ENCODE measurements at places on chromosomes 16 and 17. TPM values are rescaled to one million over a fixed set of nuclear protein-coding genes. Genes with fewer than 3 reads are reported as not detected.

DRC7 gene
- total RNA-seq: not detected

ICAM2 gene
- 6.4 TPM for total RNA-seq

ANKS3 gene
- 34.6 TPM for total RNA-seq

MATCAP1 gene
- 3.3 TPM for total RNA-seq

NPIPA8 gene
- total RNA-seq: not detected

CENPN gene
- total RNA-seq: 8.1 TPM

CLCN7 gene
- total RNA-seq: 43.6 TPM

DNA sequence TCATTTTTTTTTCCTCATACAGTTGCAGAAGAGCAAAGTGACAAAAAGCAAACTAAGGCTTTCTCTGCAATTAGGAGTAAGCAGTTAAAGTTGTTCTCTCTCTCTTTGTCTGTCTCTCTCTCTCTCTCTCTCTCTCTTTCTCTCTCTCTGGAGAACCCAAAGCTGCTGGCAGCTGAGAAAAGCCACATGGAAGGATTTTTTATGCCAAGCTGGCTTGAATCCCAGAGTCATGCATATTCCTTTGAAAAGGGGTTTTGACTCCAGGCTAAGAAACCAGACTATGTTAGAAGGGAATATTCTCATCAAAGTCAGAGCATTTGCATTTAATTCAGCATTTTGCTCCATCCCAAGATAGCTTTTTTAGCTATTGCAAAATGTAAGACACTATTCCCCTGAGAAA lies 1114.2 kb upstream of the GOT2 start:
- no peak for DNase-seq

GRCh38 chr16:50491516-50491915 lies 56.7 kb upstream of the NKD1 start:
- DNase-seq: no peak

GRCh38 chr17:67021196-67021595 lies 23.2 kb upstream of the CACNG1 start:
- DNase-seq: no peak

DNA sequence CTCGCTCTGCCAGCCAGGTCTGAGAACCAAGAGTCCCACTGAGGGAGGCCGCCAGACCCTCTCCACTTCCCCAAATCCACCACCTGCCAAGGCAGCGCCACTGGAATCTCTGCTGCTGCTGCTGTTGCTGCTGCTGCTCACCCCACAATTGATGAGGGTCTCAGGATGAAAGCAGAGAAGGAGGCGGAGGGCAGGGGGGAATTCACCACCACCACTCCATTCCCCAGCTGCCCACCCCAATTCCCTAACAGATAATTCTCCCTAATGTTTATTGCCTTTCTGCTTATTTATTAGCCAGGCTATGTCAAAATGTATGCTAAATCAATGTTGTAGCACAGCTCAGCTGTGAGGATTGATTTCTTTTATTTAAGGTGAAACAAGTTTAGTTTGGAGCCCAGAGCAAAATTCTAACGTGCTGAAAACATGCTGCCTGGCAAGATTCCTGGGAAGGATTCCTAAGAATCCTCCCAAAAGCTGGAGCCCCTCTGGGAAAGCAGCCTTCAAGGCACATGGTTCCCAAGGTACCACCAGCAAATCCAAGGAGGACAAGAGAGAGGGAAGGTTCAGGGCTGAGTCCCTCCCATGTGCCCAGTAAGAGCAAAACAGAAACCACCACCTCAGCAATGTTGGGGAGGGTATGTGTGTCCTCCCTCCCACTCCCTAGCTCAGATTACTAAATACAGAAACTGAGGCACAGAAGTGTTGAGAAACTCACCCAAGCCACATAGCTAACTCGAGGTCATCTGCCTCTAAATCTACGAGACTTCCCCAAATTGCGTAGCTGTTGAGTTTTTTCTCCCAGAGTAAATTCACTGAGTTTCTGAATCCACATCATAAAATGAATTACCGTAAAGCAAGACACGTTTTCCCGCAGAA lies 12.2 kb upstream of the CDH5 start:
- DNase-seq: no peak

DNA sequence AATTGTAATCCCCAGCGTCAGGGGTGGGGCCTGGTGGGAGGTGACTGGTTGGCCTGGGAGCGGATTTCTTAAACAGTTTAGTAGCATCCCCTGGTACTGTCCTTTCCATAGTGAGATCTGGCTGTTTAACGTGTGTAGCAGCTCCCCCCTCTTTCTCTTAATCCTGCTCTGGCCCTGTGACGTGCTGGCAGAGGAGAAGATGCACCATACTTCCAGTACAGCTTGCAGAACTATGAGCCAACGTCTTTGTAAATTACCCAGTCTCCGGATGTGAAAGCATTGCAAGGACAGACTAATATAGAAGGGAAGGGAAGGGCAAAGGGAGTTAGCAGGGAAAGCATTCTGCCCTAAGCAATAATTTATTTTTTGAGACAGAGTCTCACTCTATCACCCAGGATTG lies 83.9 kb downstream of the RMI2 start:
- no peak for DNase-seq

GRCh38 chr17:66548158-66548557 lies 245.7 kb downstream of the PRKCA start:
- no peak for DNase-seq

DNA sequence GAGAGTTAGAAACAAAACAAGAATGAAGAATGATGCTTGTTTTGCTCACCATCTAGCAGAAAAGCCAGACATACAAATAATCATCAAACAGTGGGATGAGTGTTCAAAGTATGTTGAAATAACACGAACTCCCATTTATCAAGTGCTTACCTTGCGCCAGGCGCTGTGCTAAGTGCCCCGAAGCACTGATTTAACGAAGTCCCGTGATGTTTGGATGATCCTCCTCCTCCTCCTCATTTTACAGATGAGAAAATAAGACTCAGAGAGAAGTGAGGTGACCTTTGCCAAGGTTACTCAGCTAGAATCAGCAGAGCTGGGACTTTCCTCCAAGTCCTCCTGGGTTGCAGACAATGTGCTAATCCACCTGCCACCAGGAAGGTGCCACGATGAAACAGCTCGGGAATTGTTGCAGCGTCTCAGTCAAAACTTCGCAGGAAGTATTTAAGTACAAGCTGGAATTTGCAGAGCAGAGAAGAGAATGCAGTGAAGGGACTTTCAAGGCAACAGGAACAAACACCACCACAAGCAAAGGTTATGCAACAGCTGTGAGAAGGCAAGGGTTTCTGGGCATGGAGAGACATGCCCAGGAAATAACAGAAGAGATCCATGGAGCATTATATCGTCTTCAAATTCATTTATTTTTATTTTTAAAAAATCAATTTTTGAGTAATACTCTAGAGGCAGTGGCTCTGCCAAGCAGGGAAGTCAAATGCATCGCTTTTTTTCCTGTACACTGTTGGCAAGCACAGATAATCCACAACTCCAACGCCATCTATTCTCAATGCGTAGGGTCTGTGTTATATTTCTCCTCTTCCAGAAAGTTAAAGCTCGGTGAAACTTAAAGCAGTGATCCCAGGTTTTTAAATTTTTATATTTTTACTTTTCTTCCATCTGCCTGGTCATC lies 11.1 kb downstream of the PRCD start:
- peak; percentile 93 for DNase-seq

DNA sequence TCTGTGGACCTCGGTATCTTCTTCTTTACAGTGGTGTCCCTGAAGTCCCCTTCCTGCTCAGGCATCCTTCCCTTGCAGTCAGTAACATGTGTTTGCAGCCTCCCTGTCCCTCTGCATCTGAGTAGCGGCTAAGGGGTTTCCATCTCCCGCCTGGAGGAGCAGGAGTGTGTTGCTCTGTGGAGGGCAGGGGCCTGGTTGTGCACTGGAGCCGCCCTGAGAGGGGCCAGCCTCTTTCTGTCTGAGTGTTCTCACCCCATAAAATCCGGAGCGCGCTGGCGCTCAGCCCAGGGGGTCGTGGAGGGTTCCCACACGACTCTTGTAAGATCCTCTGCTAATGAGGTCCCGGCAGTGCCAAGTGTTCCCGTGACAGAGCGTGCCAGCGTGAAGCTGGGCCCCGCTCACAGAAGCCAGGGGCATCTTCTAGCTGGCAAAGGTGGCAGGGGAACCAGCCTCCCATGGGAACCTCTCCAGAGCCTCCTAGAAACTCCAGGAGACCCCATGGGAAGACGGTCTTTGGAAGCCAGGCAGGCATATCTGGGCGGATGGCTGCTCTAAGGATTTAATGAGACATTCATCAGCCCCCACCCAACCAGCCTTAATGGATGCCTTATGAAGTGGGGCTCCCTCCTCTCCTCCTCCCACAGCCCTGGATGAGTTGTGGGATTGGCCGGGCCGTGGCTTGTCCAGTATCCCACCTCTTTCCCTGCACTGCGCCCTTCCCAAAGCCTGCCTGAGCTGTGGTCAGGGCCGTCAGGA lies 91.4 kb upstream of the GSE1 start:
- no peak for DNase-seq

GRCh38 chr17:41868568-41868967 lies 3.3 kb upstream of the KLHL11 start:
- DNase-seq: no peak

- DNase-seq: no peak
Measured at GRCh38 chr16:66294507-66294906, 72.0 kb upstream of the CDH5 start.

- DNase-seq: no peak
Measured at GRCh38 chr17:34412534-34412933, 49.5 kb upstream of the CCL1 start.

GRCh38 chr16:15542261-15542660 lies 100.7 kb downstream of the MARF1 start:
- no peak for DNase-seq

DNA sequence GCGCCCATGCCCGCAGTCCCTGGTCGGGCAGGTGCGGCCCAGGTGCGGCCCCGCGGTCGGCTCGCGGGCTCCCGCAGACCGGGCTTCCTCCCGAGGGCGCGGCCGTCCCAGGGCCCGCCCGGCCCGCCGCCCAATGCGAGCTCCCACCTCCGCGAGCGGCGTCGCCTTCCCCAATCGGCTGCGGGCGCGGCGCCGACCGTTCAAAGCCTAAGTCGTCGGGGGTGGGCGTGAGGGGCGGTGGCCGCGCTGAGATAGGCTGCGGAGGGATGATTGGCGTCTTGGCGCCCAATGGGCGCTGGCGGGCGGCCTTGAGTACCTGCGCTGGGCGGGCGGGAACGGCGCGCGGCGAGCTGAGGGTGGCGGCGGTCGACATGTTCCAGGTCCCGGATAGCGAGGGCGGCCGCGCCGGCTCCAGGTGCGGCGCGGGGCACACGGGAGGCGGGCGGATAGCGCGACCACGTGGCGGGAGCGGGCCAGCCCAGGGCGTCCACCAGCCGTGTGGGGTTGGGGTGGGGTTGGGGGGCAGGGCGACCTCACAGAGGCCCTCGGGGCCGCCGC lies at the start of gene JPT2:
Gene JPT2 (plus strand): TSS at position 338 of the 558 bp plus-strand sequence. CDS start 34 bp downstream, at position 372.
- DNase-seq: peak; percentile 91

DNA sequence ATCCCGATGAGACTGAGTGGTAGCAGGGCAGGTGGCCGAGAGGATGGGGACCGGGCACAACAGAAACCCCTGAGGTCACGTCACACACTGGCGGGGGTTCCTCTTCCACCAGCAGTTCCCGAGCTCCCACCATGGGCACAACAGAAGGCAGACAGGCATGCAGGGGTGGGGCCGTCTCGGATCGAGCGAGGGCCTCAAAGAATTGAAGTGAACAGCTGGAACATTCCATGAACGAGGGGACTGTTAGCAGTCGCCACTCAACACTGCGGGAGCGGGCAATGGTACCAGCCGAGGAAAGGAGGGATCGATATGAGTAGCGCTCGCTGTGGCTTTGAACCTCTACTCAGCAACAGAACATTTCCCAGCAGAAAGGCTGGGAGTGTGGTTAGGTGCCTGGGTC lies 5.3 kb downstream of the CEP131 start:
- DNase-seq: no peak

DNA sequence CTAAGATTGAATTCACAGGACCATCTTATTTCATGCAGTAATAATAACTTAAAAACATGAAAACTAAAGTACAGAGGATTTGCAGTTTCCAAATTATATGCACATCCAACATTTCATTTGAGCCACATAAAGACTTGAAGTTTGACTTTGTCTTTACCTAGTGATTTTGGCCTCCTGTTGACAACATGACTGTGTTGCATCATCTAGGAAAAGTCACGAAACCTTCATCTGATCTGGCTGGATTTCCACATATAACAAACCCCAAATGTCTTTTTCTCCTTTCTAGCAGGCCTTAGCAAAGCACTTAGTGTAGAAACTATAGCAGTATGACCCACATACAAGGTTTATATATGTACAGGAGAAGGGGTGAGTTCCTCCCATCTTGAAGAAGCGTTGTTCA lies 406.5 kb upstream of the CDH5 start:
- no peak for DNase-seq

DNA sequence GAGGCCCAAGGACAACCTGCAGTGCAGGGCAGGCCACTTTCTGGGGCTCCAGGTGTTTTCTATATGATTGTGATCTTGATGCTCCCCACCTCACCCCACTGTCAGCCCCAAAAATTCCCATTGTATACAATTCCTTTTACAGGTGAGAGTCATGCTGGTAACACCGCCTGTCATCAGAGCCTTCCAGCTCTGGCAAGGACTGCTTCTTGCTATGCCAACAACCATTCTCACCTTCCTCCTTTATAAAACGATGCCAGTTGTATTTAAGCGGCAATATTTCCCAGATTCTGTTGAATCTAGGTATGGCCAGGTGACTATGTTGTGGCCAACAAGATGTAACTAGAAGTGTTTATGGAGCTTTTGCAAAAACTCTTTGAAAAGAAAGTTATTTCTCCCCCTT lies 30.4 kb upstream of the CALB2 start:
- no peak for DNase-seq

GRCh38 chr17:59152925-59153324 lies 2.1 kb downstream of the SKA2 start:
- no peak for DNase-seq

- no peak for DNase-seq
Measured at GRCh38 chr16:10776280-10776679, 32.6 kb downstream of the NUBP1 start.

- DNase-seq: peak; percentile 73
Measured at GRCh38 chr17:2416010-2416734, 15.3 kb upstream of the MNT start.

- no peak for DNase-seq
Measured at GRCh38 chr17:82978765-82979349, 100.6 kb upstream of the METRNL start.

DNA sequence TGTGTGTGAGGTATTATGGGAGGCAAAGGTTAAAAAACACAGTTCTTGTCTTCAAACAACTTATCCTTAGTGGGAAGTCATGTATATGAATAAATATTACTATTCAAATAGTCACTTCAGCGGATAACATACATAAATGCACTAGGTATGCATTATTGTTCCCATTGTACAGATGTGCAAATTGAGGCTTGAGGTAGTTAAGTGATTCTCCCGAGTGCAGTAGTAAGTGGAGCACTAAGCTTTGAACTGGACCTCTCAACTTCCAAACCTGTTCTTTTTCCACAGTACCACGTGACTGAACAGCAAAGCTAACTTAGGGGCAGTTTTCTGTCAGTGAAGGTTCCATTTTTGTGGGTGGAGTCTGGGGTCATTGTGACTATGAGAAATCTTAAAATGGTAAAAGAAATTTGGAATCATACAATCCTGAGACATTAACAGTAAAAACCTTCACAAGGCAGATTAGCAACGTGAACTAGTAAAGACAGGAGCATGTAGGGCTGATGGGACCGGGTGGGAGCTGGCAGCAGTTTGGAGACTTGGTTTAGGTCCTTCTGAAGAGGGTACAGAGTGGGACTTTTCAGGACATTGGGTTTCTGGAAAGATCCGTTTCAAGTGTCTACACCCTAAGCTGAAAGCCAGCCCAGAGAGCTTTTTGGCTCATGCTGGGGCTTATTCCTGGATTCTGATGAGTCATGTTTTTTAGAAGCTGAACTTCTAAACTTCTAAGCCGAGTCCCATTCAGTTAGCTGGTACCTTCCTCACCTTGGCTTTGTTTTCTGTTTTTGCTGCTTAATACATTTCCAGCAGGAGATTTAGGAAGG lies 204.9 kb downstream of the PRKCA start:
- peak; percentile 85 for DNase-seq

- DNase-seq: no peak
Measured at GRCh38 chr17:49846938-49847712, 744 bp downstream of the TAC4 start.

Data from renal cortical epithelial cell (primary cell).